Hindlimb muscle (tissue), 1 donor: ENCODE measurements at places on chromosomes 12 and 14. TPM values are rescaled to one million over a fixed set of nuclear protein-coding genes. Genes with fewer than 3 reads are reported as not detected.

GARIN6 gene
- not detected for polyA plus RNA-seq

FAM186B gene
- 2.7 TPM for polyA plus RNA-seq

LMNTD1 gene
- not detected for polyA plus RNA-seq

DNA sequence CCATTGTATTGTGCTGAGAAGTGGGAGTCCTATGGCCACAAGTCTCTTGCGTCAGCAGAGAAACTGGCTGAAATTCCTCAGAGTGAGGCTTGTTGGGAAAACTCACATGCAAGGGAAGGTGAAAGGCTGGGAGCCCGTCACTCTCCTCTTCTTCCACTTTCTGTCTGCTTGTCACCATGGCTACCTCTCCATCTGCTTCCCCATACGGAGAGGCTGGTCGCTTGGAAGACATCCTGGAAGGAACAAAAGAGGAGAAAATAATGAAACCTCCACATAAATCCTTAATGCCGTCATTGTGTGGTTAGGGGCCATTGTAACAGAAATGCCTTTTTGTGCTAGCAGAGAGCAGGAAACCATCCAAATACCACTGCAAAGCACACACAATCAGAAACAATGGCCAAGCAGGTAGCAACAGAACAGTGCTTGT, 53.7 kb downstream of the SOX5 start:
- DNase-seq: no peak

DNA sequence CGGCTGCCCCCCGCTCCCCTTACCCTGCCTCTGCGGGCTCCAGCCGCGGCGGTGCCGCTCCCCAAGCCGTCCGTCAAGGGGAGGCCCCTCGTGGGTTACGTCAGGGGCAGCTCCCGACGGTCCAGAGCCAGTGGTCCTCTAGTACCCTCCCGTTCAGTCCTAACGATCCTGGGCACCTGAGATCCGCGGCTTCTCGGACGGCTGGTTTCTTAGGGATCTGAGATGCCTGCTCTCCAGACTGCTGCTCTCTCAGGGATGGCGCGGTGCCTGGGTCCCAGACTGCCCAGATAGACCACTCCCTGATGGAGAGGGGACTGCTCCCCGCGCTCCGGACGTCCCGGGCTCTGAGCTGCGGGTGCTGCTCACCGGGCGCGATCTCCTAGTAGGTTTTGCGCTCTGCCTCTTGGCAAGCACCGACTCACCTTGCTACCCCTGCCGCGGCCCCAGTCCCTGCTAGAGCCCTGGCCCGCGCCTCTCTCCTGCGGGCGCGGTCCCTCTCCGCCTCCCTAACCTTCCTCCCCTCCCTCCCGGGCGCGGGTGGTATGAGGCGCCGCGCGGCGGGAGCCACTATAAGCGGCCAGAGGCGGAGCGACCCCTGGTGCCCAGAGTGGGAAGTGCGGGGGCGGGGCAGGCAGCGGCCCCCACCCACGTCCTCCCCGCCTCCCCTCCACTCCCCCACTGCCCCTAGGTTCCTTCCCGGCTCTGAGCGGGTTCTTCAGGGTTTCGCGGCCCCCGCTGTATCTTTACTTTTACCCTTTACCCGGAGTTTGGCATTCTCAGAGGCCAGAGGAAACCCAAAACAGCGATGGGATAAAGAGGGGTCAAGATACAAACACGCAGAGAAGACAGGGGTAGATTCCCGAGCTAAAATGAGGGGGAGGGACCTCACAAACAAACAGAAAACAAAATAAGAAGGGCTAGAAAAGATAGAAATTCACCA, at the start of gene C1QL4:
TSS of gene C1QL4 (minus strand) at position 544 of the 940 bp plus-strand sequence. CDS start 711 bp downstream, outside the sequence.
- peak; percentile 75 for DNase-seq

GRCh38 chr12:32272465-32272864, 126.9 kb upstream of the FGD4 start:
- no peak for DNase-seq
